ENCODE measurements at places on chromosomes 1 and 21.

DNA sequence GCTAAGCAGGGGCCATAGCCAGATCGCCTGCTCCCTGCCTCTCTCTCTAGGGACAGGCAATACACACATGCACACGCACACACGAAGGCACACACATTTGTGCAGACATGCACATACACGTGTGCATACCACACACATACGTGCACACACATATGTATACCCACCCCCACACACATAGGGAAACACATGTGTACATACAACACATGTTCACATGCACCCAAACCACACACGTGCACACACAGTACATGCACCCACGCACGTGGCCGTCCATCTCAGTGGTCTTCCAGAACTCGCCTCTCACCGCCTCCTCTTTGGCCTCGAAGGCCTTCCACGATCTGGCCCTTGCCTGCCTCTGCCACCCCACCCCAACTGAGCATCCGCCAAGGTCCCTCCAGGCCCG, 25.3 kb upstream of the PEX10 start:
- DNase-seq = no peak

DNA sequence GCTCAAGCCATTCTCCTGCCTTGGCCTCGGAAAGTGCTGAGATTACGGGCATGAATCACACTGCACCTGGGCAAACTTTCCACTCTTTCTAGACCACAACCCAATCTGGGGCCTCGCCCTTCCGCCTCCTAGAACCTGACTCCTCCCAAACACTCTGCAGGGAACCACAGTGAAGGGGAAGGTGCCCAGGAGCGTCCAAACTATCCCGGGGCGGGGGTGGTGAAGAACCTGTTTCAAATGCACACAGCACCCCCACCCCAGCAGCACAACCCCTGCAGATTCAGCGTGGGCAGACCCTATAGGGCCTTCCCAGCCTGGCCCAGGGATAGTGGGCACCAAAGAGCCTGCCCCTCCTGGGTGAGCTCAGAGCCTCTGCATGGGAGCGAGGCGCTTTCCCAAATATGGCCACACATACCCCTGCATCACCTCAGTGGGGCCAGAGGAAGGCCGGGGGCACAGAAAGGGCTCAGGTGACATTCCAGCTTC, 86.9 kb downstream of the STUM start:
- DNase-seq = peak; percentile 34

GRCh38 chr1:201795066-201795465, 33.9 kb upstream of the IPO9 start:
- DNase-seq = no peak

- DNase-seq = no peak
Measured at GRCh38 chr1:19941206-19941568, 17.8 kb upstream of the PLA2G2E start.

DNA sequence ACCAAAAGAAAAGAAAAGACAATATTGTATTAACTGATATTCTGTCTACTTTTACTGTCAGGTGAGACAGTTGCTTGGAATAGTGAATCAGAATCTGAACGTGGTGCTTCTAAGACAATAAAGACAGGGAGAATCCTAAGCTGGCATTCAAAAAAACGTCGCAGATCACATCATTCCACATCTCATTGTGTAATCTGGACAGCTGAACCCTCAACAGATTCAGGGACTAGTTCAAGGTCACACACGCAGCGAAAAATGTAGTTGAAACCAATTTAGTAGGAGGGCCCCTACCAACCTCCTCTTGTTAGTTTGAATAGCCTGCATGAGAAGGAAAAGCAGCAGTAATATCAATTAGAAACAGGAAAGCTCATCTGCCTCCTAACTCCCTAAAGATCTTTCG, 46.4 kb upstream of the KRTAP19-8 start:
- DNase-seq = no peak

DNA sequence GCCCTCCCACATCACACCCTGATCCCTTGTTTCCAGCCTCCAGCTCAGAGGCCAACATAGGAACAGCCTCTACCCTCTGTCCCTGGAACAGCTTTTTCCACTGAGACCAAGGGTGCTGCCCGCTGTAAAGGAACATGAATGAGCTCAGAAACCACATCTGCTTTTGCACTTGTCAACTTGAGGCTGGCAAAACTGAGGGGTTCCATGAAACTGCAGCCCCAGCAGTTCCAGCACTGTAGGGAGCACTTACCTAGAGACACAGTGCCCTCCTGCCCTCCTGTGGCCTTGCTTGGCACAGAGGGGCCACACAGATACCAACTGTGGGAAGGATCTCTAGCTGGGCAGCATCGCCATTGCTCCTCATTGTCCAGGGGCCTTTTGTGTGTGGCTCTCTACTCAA, 51.7 kb downstream of the ITPKB start:
- DNase-seq = peak; percentile 36

- no peak for DNase-seq
Measured at GRCh38 chr1:225808136-225808535, 1.8 kb upstream of the EPHX1 start.
